ENCODE measurements at places on chromosomes 12 and 14. TPM values are rescaled to one million over a fixed set of nuclear protein-coding genes. Genes with fewer than 3 reads are reported as not detected.

- peak overlapping the region; percentile 54 for H3K4me3 ChIP-seq
- H3K27ac ChIP-seq = no peak overlapping the region
- DNase-seq = no peak
These were observed 61.2 kb downstream of the NOC4L start for GRCh38 chr12:132205271-132206045.

DNA sequence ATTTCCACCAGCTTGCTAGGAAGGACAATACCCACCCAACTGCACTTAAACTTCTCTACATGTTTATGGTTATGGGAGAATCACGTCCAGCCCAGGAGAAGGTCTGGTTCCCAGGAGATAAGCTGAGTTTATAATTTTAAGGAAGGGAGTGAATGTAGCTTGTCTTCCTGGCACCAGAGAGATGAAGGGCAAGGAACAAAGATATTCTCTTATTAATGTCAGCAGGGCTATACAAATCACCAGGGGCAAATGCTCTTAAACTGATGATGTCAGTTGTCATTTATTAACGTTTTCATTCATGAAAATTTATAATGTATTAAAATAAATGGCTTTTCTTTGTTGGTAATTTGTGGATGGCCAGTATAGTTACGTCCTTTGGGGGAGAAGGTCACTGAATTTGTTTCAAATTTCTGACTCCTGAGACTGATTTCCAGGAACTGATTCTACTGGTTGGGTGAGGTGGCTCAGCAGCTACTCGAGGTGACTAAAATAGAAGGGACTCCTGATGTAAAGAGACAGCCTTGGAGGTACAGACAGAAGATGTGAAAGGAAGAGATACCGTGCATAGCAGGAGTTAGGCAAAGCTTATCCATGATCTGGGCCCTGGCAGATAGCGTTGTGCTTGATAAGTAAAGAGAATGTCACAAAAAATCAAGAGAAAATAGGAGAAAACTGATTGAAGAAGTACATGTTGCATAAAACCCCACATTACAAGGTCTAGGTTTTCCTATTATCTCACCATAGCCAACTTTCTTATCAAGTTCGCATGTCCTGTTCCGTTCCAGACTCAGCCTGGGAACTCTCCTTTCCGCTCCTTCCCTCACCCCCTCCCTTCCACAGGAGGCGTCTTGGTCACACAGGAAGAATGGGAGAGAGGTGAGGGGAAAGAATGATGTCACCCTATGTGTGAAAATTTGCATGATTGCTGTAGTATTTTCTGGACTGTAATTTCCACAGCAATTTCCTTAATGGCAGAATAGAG, 367.1 kb upstream of the FAR2 start:
- H3K36me3 ChIP-seq = no peaks in the 10 kb centered on the region
- no peaks in the 10 kb centered on the region for H3K27me3 ChIP-seq
- no peaks in the 10 kb centered on the region for H3K4me1 ChIP-seq
- H3K4me3 ChIP-seq = no peak overlapping the region

- no peak overlapping the region for H3K27ac ChIP-seq
- peaks cover 52% of the 10 kb centered on the region for H3K36me3 ChIP-seq
- H3K4me1 ChIP-seq = no peaks in the 10 kb centered on the region
- DNase-seq = no peak
- H3K27me3 ChIP-seq = no peaks in the 10 kb centered on the region
- H3K4me3 ChIP-seq = no peak overlapping the region
These were observed 37.8 kb downstream of the CCDC92 start for GRCh38 chr12:123934829-123935228.

- H3K4me1 ChIP-seq = no peaks in the 10 kb centered on the region
- H3K27me3 ChIP-seq = no peaks in the 10 kb centered on the region
- H3K36me3 ChIP-seq = no peaks in the 10 kb centered on the region
- no peak for DNase-seq
- no peak overlapping the region for H3K27ac ChIP-seq
These were observed 11.3 kb downstream of the ACOT6 start for GRCh38 chr14:73623504-73624054.

- DNase-seq = no peak
- no peaks in the 10 kb centered on the region for H3K36me3 ChIP-seq
- no peaks in the 10 kb centered on the region for H3K27me3 ChIP-seq
- no peak overlapping the region for H3K27ac ChIP-seq
These were observed 62.3 kb downstream of the CDK17 start for GRCh38 chr12:96337953-96338352.

- no peak overlapping the region for H3K27ac ChIP-seq
- H3K4me1 ChIP-seq = peaks cover 10% of the 10 kb centered on the region
- no peaks in the 10 kb centered on the region for H3K36me3 ChIP-seq
- H3K4me3 ChIP-seq = no peak overlapping the region
- no peaks in the 10 kb centered on the region for H3K27me3 ChIP-seq
These were observed 26.6 kb upstream of the DYRK2 start for GRCh38 chr12:67621926-67622325.

DNA sequence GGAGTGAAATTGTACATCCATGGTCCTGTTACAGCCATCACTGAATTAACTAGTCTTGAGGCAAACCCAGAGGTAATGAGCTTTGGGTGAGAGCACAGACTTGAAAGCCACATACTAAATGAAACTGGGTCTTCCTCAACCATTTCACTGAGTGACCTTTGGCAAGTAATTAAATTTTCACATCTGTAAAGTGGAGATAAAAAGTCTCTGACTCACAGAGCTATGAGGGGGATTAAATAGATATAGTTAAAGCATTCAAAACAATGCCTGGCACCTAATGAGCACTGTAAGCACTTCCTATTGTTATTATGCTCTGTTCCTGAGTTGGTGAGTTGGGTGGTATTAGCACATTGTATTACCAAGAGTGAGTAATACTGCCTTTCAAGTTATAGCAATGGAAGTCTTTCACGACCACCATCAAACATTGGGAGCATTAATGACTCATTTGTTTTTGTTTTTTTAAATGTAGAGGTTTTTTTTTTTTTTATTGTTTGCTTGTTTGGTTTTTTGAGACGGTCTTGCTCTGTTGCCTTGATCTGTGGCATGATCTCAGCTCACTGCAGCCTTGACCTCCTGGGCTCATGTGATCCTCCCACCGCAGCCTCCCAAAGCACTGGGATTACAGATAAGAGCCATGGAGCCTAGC, 12.5 kb upstream of the STRN3 start:
- DNase-seq = peak; percentile 60
- no peak overlapping the region for H3K27ac ChIP-seq
- no peaks in the 10 kb centered on the region for H3K36me3 ChIP-seq
- peaks cover 24% of the 10 kb centered on the region for H3K4me1 ChIP-seq
- H3K4me3 ChIP-seq = no peak overlapping the region

DNA sequence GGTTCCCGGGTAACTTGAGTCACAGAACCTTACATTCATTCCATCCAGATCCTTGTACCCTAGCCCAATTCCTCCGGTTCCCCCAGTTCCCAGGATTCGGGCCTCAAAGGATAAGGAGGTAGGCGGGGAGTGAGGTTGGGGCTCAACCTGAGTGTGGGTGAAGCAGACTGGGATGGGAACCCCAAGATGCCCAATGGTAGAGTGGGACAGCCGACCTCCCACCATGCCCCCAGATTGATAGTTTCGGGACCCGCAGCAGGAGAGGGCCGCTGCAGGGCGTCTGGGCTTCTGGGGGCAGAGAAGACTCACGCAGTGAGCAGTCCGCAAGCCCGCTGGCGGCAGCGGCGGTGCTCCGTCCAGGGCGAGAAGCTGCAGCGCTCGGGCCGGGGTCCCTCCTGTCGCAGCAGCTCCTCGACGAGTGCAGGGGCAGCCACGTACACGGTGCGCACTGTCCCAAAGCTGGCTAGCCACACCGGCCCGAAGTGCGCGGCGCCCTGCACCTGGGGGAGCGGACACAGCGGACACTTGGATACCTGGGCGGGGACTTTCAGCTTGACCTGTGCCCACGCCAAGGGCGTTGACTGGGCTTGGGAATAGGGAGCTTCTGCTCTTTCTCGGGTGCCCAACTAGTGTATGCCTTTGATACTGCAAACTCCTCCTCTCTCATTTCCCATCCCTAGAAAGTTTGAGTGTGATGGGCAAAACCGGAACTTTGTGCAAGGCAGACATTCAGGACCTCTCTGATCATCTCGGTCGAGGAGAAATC, 997 bp downstream of the CYP27B1 start:
- no peak overlapping the region for H3K27ac ChIP-seq
- H3K4me1 ChIP-seq = peaks cover 30% of the 10 kb centered on the region
- H3K27me3 ChIP-seq = peaks cover 33% of the 10 kb centered on the region
- no peak for DNase-seq
- peak overlapping the region; percentile 47 for H3K4me3 ChIP-seq
- H3K36me3 ChIP-seq = peaks cover 24% of the 10 kb centered on the region

DNA sequence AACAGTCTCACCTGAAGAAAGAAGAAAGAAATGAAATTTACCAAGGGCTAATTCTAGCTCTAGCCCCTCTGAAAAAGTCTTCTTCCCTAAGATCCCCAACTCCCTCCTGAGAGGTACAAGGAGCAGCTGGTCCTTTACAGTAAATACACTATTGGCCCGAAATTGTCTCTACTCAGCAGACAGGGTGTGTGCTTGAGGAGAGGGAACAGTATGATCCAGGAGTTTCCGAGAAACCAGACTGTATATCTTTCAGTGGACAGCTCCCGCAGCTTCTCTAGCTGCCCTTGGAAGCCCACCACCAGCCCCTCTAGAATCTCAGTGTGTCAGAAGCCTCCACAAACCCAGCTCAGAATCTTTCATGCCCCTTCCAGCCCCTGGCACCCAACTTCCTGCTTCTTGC, 8.1 kb downstream of the GPR84 start:
- H3K27me3 ChIP-seq = no peaks in the 10 kb centered on the region
- H3K4me1 ChIP-seq = peaks cover 71% of the 10 kb centered on the region
- no peak overlapping the region for H3K4me3 ChIP-seq

DNA sequence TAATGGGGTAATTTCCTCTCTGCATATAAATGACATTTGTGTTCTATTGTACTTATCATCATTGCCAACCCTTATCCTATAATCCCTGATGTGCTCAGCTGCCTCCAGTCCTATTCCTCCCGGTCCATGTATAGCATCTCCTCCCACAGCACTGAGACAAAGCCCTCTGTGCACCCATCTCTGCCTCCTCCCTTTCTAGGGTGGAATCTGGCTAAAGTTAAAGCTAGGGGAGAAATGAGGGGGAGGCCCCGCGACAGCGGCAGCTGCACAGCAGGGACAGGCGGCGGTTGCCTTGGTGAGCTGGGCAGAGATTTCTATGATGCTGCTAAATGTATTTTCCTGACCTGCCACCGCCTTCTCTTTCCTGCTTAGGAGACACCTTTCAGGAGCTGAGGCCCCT, 12.8 kb upstream of the ZDHHC22 start:
- peaks cover 15% of the 10 kb centered on the region for H3K4me1 ChIP-seq
- H3K36me3 ChIP-seq = no peaks in the 10 kb centered on the region
- no peak overlapping the region for H3K27ac ChIP-seq
- no peak overlapping the region for H3K4me3 ChIP-seq
- H3K27me3 ChIP-seq = peaks cover 40% of the 10 kb centered on the region

DNA sequence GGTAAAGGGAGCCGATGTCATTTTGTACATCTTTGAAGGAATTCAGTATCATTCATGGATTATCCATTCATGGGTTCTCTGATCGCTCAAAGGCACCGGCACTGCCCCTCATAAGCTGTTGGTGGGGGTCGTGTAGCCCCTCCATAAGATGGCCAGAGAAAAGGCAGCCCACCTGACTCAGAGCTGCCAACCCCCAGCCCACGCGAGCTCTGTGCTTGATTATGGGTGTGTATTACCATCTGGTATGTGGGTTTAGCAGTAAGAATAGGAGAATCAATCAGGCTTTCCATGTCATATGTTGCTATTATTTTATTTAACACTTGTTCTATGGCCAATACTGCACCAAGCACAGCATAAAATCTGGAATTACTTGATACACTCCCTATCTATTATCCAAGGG, 32.1 kb upstream of the AMIGO2 start:
- no peak for DNase-seq
- no peaks in the 10 kb centered on the region for H3K4me1 ChIP-seq
- no peaks in the 10 kb centered on the region for H3K27me3 ChIP-seq
- H3K4me3 ChIP-seq = no peak overlapping the region

GRCh38 chr14:21874946-21875345, 201.3 kb upstream of the OR4E1 start:
- no peaks in the 10 kb centered on the region for H3K27me3 ChIP-seq
- H3K36me3 ChIP-seq = no peaks in the 10 kb centered on the region
- no peak overlapping the region for H3K4me3 ChIP-seq

DNA sequence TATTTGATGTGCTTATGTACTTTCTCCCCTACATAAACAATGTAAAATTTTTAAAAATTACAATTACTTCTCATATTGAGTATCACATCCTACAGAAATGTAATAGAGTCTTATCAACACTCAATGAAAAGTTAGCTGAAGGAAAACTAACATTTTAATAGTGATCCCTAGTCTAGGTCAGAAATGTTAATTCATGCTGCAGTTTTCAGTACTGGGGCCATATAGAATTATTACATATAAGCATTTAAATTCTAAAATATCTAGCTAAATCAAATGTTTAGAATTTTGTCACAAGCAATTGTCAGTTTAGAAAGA, 37.8 kb downstream of the SLC6A15 start:
- no peaks in the 10 kb centered on the region for H3K4me1 ChIP-seq
- H3K4me3 ChIP-seq = no peak overlapping the region
- H3K27me3 ChIP-seq = no peaks in the 10 kb centered on the region
- H3K36me3 ChIP-seq = no peaks in the 10 kb centered on the region
- no peak for DNase-seq

- H3K4me1 ChIP-seq = peaks cover 49% of the 10 kb centered on the region
- peak overlapping the region; percentile 100 for H3K27ac ChIP-seq
- H3K36me3 ChIP-seq = no peaks in the 10 kb centered on the region
- peak overlapping the region; percentile 90 for H3K4me3 ChIP-seq
These were observed 1.5 kb downstream of the HIF1A start for GRCh38 chr14:61696753-61697318.

DNA sequence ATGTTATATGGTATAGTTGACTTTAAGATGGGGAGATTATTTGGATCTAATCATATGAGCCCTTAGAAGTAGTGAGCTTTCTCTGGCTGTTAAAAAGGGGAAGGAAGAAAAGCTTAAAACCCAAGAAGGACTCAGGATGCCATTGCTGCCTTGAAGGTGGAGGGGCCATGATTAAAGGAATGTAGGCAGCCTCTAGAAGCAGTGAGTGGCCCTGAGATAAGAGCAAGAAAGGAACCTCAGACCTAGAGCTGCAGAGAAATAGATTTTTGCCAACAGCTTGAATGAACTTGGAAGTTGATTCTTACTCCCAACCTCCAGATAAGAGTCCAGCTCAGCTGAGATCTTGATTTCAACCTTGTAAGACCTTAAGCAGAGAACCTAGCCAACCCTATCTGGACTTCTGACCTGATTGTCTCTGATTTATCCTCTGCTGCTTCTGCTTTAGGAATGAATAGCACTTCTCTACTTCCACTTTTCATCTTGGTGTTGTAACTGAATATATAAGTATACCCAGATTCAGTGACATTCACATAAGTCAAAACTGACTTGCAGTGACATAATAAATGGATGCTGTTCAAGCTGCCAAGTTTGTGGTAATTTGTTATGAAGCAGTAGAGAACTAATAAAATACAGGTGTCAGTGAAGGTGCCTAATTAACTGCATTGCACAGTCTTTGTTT, 33.5 kb downstream of the RAD51B start:
- no peak for DNase-seq
- H3K27me3 ChIP-seq = no peaks in the 10 kb centered on the region
- H3K36me3 ChIP-seq = no peaks in the 10 kb centered on the region
- H3K27ac ChIP-seq = no peak overlapping the region

The TBC1D30 gene
- total RNA-seq = 4.0 TPM

The CIROP gene
- not detected for total RNA-seq

The PIWIL1 gene
- not detected for total RNA-seq

The TESPA1 gene
- 2.4 TPM for total RNA-seq

The MLF2 gene
- total RNA-seq = 247 TPM

The GPN3 gene
- total RNA-seq = 28.2 TPM

Measured in esophagus muscularis mucosa (tissue), 4 donors.